NCI-H2081 (cell line): ENCODE measurements at places on chromosomes 7 and 10.

DNA sequence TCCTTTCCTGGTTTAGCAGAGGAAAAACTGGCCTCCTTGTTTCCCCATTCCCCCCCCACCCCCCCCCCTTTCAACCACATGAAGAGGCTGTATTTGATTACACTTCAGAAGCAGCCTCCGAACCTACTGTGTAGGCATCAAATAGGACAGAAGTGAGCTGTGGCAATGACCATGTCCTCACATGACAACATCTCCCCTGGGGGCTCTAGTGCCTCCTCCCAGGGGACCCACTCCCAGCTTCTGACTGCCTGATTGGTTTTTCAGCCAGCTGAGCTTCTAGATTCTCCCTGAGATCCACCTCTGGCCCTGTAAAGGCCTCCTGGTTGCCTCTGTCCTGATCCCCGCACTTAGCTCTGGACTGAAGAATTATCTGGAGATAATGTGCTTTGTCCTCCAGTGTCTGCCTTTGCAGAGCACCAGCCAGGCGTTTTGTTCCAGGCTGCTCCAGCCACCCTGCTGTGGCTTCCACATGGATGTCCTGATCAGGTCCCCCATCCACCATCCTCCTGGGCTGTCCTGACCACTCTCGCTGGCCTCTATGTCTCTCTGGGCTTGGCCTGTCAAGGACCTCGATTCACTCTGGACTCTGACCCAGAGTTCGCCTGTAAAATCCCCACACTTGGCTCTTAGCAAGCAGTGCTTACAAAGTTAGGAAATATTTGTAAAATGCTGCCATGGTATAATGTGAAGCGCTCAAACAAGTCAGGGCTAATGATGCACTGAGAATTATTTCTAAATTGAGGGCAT is 42.4 kb upstream of the TOMM7 start:
- no peak for DNase-seq

DNA sequence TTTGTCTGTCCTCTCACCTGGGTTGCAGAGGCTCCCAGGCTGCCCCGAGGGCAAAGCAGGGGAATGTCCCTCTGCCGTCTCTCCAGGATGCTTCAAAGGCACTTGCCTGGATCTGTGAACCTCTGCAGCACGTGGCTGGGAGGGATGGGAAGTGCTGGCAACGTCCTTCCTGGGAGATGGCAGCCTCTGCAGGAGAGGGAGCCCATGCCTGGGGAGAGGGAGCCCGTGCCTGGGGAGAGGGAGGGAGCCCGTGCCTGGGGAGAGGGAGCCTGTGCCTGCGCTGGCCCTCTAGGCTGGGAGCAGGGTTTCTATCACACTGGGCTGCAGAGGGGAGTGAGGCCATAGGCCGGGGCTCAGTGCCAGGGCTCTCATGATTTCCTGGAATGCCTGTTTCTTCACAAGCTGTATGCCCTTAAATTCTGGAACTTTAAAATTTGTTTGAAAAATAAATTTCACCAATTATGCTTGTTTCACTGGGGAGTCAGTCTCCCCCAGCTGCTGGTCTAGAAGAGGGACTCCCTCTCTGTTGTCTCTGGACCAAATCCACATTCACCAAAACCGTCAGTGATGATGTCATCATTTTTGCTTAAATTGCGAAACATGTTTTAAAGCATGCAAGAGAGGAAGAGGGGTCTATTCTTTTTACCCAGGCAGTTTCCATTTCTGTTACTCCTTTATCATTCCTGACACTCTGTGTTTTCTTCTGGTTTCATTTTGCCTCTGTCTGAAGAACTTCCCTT is 135.7 kb downstream of the DNAJB6 start:
- no peak for DNase-seq

DNA sequence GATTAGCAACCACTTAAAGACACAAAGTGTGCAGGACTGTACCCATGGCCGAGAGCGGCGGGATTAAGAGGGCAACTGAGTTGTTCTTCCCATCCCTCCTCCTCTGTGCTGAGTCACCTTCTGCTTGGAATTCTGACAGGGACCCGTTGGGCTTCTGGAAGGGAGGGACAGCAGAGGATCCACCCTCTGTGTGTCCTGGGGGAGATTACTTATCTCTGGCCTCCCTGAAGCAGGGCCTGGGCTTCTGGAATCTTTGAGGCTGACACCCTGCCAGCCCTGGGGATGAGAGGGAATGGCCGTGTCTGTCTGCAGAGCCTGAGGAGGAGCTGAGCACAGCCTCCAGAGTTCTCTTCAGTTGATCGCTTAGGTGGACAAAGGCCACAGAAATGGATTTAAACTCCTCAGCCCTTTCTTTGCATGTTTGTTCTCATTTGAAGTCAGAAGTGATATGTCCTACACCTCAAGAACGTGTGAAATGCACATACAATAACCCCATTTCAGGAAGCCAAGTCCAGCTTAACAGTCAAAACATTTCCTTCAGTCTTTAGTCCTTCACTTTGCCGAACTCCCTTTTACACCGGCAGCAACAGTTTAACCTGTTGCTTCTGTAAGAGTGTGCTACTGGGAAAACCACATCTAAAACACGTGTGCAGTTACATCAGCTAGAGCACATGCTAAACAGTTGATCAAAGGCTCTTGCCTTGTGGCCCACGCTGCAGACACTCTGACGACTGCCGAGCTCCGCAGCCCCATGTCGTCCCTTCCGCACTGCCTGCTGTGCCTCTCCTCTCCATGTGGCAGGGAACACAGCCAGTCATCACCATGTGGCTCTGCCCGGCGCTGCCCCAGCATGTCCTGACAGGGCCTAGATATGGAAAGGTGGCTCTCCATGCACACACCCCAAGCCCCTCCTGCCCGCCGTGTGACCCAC is 55.7 kb downstream of the IKZF1 start:
- no peak for DNase-seq

DNA sequence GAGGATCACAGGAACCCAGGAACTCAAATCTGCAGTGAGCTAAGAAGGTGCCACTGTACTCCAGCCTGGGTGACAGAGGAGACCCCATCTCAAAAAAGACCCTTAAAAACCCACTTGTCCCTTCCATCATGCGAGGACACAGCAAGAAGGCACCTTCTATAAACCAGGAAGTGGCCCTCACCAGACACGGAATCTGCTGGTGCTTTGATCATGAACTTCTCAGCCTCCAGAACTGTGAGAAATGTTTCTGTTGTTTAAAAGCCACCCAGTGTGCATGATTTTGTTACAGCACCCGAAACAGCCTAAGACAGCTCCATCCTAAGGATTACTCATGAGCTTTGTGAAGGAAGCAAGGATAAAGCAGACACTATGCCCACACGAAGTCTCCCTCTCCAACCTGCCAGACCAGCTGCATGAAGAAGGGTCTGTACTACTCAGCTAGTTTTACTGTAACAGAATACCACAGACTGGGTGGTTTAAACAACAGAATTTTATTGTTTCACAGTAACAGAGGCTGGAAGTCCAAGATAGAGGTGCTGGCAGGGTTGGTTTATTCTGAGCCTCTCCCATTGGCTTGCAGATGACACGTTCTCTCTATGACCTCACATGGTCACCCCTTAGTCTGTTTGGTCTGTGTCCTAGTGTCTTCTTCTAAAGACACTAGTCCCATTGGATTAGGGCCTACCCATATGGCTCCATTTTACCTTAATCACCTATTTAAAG is 13.7 kb downstream of the VIM start:
- no peak for DNase-seq

DNA sequence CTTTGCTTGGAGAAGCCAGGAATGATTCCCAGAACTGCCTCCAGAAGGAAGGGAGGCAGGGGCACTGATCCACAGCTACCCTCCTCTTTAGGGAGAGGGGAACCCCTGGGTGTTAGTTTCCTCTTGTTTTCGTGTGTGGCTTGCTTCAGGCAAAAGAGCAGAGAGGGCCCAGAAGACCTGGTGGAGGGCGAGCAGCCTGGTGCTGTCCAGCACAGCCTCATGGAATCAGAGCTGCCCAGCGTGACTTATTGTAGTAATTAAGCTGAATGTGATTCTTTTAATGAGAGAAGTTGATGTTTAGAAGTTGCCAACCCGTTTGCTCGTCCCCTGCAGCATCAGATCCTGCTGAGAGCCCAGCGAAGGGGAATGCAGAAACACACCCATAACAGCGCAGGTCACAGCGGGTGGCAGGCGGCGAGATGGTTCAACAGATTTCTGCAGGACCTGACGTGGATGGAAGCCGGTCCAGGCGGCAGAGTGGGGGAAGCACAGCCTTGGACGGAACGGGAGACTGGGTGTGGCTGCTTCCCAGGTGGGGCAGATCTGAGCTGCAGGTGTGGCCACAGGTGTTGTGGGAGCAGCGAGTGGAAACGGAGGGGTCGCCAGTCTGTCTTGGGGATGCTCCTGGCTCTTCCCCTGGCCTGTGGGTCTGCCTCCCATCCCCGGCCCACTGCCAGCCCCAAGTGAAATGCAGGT is 53.7 kb upstream of the SHH start:
- DNase-seq, result no peak

DNA sequence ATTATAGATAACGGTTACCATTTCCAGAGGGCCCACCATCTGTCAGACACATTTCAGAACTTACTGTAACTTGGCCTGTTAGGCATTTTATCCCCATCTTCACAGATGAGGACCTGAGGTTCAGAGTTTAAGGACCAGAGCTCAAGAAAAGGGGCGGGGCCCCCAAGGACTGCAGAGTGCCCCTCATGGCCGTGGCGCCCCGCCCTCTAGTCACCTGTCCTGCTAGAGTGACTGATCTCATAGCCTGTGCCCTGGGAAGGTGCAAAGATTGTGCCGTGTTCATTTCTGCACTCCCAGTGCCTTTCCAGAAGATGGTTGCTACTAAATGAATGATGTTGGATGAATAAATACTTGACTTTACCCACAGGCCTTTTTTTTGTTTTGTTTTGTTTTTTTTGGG is 107.0 kb downstream of the XRCC2 start:
- no peak for DNase-seq

DNA sequence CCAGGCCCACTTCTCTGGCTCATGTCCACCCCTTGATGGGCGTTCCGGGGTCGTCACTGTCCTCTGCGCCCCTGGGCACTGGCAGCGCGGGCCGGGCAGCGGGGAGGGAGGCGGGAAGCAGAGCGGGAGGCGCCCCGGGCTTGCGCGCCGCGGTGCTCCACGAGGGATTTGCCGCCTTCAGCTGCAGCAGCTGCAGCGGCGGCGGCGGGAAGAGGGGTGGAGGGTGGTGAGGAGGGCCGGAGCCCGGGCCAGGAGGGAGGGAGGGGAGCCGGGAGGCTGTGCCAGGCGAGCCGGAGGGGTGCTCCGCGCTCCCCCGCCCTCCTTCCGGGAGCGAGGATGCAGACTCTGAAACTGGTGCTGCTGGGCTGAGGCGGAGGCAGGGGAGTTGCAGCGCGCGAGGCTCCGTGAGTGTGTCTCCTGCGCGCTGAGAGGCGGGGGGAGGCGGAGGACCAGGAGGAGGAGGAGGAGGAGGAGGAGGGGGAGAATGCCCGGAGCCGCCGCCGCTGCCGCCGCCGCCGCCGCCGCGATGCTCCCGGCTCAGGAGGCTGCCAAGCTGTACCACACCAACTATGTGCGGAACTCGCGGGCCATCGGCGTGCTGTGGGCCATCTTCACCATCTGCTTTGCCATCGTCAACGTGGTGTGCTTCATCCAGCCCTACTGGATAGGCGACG is at the start of gene LHFPL3:
LHFPL3 (plus strand) TSS at position 308 of the 674 bp plus-strand sequence.
- peak; percentile 73 for DNase-seq

GRCh38 chr10:102312683-102313082 is 67.4 kb downstream of the GBF1 start:
- no peak for DNase-seq

GRCh38 chr7:149729983-149730801 is 43.2 kb downstream of the ZNF467 start:
- no peak for DNase-seq

DNA sequence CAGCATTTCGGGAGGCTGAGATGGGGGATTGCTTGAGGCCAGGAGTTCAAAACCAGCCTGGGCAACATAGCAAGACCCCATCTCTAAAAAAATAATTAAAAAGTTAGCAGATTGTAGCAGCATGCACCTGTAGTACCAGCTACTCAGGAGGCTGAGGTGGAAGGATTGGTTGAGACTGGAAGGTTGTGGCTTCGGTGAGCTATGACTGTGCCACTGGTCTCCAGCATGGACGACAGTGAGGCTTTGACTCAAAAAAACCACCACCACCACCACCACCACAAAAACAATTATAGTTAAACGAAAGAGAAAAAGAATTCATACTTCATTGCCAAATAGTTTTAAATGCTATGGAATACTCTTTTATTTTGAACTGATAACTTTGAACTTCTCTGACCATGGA is 63.4 kb downstream of the VTI1A start:
- DNase-seq, result no peak

DNA sequence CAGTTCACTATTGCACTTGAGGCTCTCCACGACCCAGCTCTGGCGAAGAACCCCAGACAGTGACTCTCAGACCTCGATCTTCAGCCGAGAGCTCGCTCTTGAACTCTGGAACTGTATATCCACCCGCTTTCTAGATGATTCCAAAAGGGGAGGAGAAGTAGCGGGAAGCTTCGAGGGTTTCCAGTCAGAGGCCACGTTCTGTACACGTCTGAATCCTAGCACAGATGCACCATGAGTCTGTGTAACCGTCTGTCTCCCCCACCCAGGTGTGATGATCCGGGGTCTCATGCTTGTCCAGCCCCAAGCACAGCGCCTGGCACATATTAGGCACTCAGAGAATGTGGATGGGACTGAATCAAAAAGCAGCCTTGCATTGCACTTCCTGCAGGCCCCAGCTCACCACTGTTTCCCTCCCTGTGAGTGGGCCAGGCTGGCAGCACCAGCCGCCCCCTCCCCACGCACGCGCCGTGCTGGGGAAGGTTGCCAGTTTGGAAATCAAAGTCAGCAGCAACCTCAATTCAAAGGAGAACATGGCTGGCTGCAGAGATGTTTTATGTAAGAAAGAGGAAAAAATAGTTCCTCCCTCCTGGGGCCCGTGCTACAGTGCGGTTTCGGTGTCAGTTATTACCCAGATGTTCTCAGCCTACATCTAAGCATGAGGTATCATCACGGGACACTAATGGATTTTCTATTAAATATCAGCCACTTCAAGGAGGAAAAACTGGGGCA is 5.7 kb downstream of the GRID2IP start:
- DNase-seq, result no peak

DNA sequence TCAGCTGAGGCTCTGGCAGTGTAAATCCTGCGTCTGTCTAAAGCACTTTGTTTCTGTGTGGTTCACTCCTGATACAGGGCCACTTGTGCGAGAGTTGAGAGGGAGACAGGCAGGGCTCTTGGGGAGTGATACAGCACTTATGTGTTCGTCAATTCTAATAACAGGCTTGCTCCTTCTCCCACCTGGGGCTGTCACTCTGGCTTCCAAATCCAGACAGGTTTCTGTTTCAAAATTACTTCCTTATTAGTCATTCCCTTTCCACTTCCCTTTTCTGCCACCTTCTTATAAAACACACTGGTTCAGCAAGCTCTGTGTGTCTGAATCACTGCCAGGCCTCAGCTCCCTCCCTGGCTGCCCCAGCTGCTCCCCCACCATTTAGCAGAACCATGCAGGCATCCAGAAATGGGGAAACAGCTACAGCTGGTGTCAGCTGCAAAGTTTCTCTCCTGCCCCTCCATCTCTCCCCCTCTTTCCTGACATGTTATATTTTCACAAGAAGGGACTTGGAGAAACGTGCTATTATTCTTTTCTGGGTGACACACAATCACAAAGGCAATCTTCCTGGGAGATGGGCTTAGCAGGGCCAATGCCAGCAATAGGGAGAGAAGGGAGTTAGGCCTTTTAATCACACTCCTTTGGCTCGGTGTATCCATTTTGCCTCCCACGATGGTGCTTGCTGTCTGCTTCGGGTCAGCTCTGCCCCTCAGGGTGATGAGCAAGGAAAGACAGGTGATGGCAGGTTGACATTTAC is 58.4 kb upstream of the ZNRF2 start:
- DNase-seq, result peak; percentile 65

- DNase-seq, result no peak
Measured at GRCh38 chr10:30092151-30092790, 32.9 kb upstream of the JCAD start.

GRCh38 chr10:84267503-84268126 is 22.8 kb downstream of the RGR start:
- peak; percentile 33 for DNase-seq

GRCh38 chr7:74228951-74229900 is 19.4 kb downstream of the LAT2 start:
- DNase-seq, result no peak
